Activated T-cell treated with anti-CD3 and anti-CD28 coated beads, Interleukin-2, amount 50 U/mL, for 72 hours (primary cell): ENCODE measurements at places on chromosomes 2 and 18. TPM values are rescaled to one million over a fixed set of nuclear protein-coding genes. Genes with fewer than 3 reads are reported as not detected.

Gene HOXD11
- total RNA-seq: not detected

Gene MTLN
- 43.0 TPM for total RNA-seq

Gene ANKRD30BL
- not detected for total RNA-seq

- H3K4me1 ChIP-seq: peaks cover 11% of the 10 kb centered on the region
- no peak overlapping the region for H3K4me3 ChIP-seq
- no peaks in the 10 kb centered on the region for H3K36me3 ChIP-seq
- no peak overlapping the region for H3K27ac ChIP-seq
Observed at GRCh38 chr2:134402410-134402809, 148.5 kb downstream of the MGAT5 start.

- no peak for DNase-seq
- H3K36me3 ChIP-seq: no peaks in the 10 kb centered on the region
Observed at GRCh38 chr2:234251326-234252271, 201.1 kb downstream of the SPP2 start.

- no peak overlapping the region for H3K4me3 ChIP-seq
- H3K36me3 ChIP-seq: no peaks in the 10 kb centered on the region
- DNase-seq: no peak
- H3K27ac ChIP-seq: no peak overlapping the region
Observed at GRCh38 chr2:55146263-55146662, 85.8 kb downstream of the CLHC1 start.

DNA sequence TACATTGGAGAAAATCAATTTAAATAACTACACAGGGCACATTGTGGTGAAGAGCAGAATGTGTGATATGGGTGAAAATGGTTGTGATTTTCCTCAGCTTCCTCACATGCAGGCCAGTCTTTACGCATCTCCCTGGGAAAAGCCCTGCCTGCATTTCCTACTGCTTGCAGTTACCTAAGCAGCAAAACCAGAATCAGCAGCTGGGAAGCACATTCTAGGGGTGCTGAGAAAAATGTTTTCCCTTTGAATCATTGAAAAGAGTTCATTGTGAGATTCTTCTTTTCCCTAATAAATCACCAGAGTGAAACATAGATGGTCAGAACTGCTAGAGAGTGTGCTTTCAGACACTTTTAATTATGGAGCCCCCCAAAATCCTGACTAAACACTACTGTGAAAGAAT lies 656.0 kb downstream of the TDRD15 start:
- DNase-seq: no peak
- H3K4me3 ChIP-seq: no peak overlapping the region
- H3K4me1 ChIP-seq: no peaks in the 10 kb centered on the region
- H3K27me3 ChIP-seq: no peaks in the 10 kb centered on the region
- H3K36me3 ChIP-seq: no peaks in the 10 kb centered on the region

DNA sequence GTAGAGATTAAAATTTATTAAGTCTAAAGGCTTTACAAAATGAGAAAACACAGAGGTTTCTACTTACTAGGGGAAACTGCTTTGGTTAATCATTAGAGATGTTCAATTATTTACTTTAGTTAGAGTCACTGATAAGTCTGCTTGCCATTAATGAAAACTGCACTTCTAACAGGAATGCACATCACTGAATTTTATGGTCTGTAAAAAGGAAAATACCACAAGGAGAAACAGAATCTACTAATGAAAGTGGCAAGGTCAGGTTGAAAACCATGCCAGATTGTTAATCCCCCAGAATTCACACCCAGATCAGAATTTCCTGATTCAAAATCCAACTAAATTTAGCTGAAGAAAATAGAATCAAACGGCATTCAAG lies 90.5 kb upstream of the GRB14 start:
- H3K36me3 ChIP-seq: no peaks in the 10 kb centered on the region
- no peak overlapping the region for H3K4me3 ChIP-seq
- H3K27ac ChIP-seq: no peak overlapping the region
- no peak for DNase-seq

DNA sequence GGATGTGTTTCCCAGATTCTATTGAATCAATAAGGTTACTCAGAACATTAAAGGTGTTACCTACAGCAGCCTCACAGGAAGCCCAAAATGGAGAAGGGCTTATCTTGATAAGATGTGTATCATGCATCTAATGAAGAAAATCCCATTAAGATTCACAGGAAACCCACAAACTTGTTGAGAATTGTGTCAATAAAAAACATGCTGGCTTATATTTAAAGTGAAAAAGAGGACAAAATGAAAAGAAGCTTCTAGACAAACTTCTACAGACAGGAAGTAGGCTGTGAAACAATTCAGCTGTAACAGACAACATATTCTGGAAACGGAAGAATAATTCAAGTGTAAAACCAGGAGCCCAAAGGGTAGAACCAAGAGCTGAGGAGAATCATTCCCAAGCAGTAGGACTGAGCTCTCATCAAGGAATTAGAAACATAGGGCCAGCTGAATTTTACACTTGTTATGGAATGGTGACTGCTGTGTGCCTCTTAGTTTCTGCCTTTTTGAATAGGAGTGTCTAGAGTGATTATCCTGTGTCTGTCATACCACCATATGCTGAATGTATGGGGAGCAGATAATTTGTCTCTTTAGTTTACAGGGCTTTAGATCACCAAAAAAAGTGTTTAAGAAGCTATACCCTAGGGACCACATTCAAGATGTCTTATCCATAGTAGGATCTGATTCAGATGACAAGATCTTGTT lies 9.6 kb downstream of the IMMT start:
- H3K4me1 ChIP-seq: peaks cover 84% of the 10 kb centered on the region
- no peaks in the 10 kb centered on the region for H3K27me3 ChIP-seq
- H3K27ac ChIP-seq: peak overlapping the region; percentile 97
- H3K4me3 ChIP-seq: peak overlapping the region; percentile 79
- no peak for DNase-seq

DNA sequence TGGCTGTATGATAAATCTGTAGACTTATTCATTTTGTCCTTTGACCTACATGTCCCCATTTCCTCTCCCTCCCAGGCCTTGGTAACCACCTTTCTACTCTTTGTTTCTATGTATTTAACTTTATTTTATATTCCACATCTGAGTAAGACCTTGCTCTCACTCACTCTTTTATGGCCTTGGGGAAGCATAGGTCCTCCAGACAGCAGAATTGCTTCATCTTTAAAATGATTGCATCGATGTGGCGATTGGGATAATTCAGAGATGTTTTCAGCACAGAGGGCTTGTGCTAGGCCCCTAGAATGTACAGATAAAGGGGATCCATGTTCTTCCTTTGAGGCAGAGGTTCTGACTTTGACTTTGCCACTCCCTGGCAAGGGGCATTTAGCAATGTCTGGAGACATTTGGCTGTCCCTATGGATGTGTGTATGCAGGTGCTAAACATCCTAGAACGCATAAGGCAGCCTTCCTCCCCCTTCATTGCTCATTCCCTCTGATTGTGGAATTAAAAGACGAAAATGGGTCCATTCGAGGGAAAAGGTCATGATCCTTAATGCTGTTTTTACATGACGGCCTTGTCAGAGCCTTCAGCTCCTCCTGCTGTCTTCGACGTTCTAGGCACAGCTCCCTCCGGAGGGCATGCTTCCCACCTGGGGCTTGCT lies 1.2 kb upstream of the GPR39 start:
- no peaks in the 10 kb centered on the region for H3K36me3 ChIP-seq
- H3K4me1 ChIP-seq: no peaks in the 10 kb centered on the region
- no peak overlapping the region for H3K4me3 ChIP-seq
- no peak overlapping the region for H3K27ac ChIP-seq

DNA sequence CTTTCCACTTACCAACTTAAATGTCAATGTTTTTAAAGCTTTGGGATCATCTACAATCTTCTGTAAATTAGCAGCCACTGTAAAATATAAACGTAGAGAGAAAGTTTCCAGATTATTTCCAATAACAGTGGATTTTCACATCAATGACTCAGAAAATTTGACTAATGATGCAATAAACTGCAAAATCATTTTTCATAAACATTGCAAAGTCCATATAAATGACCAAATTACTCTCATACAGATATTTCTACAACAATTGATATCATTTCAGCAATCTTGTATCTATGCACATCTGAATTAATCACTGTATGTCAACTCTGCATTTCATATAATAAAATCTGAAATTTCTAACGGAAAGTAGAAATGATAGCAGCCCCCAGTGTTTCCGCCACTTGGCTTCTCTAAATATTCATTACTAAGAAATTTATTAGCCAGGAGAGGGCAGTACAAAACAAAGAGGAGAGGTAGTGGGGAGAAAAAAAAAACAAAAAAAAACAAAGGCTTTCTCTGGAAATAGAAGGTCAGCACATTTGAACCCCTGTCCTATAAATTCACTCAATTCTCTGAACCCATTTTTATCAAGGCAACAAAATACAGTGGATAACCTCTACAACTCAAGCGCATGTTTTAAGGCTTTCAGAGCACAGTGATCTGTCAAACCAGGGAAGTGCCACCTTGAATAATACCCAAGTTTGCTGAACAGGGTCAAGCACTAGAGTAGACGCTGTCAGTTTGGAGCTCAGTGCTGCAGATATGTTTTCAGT lies 282.6 kb downstream of the STK39 start:
- DNase-seq: no peak
- H3K4me1 ChIP-seq: peaks cover 13% of the 10 kb centered on the region
- no peak overlapping the region for H3K27ac ChIP-seq
- H3K27me3 ChIP-seq: no peaks in the 10 kb centered on the region
- H3K36me3 ChIP-seq: peaks cover 8% of the 10 kb centered on the region
- H3K4me3 ChIP-seq: no peak overlapping the region

DNA sequence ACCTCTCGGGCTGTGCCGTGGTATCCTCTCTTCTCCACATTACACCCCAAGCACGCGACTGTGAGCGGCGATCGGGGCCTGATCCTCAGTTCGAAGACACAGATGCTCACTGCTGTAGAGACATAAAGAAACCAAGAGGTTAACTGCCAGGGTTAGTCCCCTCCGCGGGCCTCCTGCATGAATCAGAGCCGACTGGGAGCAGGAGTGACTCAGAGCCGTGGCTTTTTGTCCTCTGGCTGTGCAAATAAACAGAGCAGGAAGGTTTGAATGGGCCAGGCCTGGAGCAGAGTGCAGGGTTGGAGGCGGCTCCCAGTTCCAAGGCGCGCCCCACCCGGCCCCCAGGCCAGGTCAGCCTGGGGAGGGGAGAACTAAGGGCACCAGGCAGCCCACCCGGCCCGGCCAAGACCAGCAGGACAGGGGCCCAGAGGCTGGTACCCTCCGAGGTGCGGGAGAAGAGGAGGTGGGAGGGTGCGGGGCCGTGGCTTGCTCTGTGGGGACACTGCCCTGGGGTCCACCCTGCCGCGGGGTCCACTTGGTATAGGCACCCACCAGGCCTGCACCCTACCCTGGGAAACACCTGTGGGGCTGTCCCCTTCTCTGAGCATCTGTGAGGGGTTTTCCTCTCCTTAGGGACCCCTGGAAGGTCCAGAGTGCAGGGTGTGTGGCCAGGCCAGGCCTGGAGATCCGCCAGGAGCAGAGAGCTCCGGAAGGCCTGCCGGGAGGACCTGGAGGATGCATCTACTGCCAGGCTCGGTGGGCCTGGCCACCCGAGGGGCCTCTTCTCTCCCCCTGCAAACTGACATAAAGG lies 16.5 kb downstream of the TWIST2 start:
- no peak overlapping the region for H3K4me3 ChIP-seq
- peak; percentile 79 for DNase-seq
- H3K27me3 ChIP-seq: peaks cover 25% of the 10 kb centered on the region
- H3K36me3 ChIP-seq: no peaks in the 10 kb centered on the region
- peaks cover 14% of the 10 kb centered on the region for H3K4me1 ChIP-seq
- no peak overlapping the region for H3K27ac ChIP-seq
